ENCODE measurements at places on chromosomes 12 and 14.

GRCh38 chr12:57813111-57813970 lies 5.2 kb downstream of the AVIL start:
- no peak for DNase-seq

DNA sequence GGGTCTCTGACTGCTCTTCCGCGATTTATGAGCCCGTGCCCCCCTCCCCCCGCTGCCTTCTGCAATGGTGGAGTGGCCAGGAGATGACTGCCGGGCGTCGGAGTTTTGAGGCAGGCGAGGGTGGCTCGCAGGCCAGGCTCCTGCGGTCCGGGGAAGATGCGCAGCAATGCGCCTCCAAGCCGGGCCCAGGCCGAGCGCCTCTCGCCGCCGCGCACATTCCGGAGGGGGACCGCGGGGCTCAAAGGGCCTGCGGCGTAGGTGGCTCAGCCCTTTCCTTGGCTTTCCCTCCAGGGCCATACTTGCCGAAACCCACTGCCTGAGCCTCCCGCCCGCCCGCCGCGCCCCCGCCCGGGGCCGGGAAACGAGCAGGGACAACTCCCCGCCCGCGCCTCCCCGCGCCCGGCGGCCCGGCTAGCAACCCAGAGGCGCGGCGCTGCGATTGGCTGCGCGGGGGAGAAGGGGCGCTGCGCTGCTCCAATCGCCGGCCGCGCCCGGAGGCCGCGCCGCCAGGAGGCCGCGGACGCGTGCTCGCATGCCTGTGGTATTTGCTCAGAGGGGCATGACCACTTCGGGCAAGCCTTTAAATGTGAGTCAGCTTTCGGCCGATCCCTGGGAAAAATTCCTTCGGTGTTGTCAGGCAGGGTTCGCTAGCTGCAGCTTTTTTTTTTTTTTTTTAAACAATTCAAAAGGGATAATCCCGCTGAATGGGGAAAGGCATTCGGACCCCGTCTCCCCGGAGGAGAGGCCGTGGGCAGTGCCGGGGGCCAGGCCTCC lies 157.9 kb upstream of the PARP11 start:
- DNase-seq: peak; percentile 64

- DNase-seq: no peak
These were observed 1.9 kb downstream of the TMEM263 start for GRCh38 chr12:106957583-106957982.

DNA sequence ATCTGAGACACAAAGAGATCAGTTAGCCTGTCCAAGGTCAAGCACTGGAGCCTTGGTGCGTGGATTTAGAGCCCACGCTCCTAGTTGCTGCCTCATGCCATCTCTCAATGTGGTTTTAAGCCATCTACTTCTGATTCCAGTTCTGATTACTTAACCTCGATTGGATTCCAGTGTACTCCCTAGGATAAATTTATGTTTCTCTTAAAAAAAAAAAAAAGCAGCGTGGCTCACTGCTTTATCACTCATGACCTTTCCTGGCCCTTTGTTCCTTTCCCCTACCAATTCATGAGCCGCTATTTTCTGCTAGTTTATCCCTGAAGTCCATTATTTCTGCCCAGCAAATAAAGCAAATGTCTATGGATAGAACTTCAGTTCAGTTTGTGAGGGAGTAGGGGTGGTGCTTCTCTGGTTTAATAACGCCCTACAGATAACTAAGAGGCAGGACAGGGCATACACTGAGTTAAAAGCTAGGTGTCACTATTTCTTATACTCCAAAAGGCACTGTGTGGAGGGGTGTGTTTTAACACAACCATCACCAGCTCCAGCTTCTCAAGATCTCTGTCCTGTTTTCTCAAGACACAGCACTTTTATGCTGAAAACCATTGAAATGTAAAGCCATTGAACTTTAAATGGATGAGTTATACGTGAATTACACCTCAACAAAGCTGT lies 9.8 kb upstream of the PARP11 start:
- DNase-seq: no peak

DNA sequence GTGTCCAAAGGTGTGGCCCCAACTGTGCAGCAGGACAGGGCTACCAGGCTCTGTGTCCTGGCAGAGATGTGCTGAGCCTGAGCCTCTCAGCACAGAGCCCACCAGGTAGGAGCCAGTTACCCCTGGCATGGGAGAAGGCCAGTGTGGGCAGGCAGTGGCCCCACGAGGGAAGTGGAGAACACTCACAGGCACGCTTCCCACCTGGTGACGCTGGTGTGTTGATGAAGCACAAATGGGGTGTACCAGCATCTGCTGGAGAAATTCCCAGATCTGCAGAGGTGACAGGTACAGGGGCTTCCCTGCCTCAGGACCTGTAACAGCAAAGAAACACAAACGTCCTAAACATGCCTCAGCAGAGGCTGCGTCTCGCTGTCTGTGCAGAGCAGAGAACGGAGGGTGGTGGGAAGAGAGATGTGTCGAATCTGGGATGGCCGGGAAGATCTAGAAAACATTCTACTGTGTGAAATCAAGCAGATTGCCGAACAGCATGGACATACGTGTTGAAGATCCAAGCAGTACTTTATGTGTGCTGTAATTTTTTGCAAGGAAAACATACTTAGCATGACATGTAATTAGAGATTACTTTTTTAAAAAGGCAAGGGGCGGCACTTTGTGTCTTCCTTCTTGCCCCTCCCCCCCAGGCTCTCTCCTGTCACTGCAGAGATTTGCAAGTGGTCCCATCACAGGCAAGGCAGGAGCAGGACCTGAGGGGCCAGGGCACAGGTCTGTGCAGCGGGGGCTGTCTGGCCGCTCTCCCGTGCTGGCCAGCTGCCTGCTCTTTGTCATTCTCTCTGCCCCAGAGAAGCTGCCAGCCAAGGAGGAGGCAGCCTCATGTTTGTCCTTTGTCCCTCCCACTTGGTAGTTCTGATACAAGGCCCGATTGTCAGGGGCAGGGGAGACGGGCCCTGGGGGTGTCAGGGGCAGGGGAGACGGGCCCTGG lies 17.3 kb downstream of the HIP1R start:
- peak; percentile 54 for DNase-seq

All from occipital lobe (tissue), 3 donors.